ENCODE measurements at places on chromosomes 3 and 15.

GRCh38 chr3:16216373-16216935 lies 42.0 kb downstream of the GALNT15 start:
- peak; percentile 41 for DNase-seq

DNA sequence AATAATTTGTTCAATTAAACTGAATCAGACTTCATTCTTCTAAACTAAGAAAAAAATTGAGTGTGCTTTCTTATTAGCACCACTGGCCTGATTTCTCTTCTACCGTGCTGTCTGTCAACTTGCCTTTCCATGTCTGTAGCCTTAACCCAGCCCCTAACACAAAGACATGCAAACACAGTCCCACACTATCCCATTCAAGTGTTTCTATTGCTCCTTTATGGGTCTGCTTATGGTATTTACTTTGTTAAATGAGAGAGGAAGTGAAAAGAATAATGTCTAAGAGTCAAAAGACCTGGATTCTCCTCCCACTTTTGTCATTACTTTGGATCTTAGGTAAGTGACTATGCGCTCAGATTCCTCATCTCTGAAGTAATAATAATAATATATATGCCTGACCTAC lies 55.3 kb downstream of the GTF2E1 start:
- no peak for DNase-seq

DNA sequence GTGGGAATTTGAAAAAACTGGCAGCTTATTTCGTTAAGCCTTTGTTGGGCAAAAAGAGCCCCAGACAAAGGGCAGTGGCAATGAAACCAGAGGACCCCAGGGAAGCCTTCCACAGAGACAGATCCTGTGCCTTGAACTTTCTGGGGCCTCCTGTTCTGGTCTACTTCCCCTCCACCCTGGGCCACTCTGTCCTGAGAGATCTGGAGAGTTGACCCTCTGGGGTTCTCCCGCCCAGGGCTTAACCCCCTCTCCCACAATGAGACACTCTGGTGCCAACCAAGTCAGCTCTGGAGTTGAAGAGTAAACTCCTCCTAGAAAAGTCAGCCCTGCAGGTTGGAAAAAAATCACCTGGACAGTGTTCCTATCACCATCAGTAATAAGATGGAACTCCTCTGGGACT lies 20.8 kb downstream of the EHD4 start:
- DNase-seq = no peak

DNA sequence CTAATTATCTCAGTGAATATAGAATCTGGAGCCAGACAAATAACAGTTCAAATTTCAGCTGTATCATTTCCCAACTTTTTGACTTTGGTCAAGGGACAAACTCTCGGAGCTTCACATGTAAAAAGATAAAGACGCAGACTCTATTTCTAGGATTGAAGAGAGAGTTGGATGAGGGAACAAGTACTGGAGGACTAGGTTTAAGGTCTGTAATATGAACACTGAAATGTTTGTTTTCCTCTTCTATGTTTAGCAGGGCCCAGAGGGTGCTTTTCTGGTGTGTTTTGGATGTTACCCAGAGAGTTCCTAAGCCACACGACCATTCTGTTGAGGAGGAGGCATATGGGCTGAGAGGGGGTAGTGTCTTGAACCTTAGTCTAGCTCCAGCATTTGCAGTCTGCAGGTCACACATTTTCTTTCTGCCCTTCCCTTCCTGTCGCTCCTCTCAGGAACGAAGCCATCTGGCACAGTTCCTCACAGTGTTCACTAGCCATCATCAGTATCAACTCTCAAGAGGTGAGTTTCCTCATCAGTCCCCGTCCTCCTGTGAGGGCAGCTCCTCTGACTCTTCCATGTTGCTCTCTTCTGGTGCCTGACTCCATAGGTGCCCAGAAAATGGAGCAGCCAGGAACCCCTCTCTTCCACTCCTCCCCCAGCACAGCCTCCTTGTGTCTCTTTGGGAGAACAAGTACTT lies 250.1 kb downstream of the SQOR start:
- no peak for DNase-seq

DNA sequence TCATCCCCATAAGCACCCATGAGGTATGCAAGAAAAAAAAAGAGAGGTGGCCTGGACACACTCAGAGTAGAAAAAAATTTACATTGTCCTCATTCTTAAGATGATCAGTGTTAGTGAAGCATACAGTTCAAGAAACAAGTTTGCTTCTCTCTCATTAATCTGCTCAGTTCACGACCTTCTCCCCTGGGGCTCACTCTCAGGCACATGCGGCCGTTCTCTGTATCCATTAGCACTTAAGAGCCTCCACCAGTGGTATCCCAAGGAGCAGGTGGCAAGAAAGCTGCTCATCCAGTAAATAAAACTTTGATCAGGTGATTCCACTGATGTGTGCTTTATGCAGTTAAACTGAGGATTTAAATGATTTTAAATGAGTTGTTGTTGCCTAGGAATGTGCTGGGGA lies 57.4 kb downstream of the ARHGAP31 start:
- DNase-seq = no peak

- DNase-seq = no peak
Observed at GRCh38 chr3:76554707-76555106, 485.2 kb upstream of the ROBO2 start.

- DNase-seq = no peak
Observed at GRCh38 chr15:69085325-69086081, 71.0 kb downstream of the NOX5 start.

DNA sequence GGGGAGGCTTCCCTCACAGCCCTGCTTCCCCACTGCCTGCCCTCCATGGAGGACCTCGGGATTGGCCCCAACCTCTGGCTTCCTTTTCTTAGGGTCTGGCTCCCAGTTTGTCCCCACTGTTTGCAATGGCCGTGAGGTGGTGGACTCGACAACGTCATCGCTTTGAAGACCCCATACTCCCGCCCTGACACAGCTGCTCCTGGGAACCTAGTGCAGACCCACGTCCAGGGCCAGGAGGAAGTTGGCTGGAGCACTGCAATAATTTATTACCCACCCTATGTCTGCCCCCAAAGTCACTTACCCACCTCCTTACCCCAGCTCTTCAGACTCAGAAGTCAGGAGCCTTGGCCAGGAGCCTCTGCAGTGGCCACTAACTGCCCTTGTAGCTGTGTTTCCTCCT lies 11.1 kb downstream of the GRM2 start:
- no peak for DNase-seq

- DNase-seq = no peak
Observed at GRCh38 chr3:13364602-13365271, 55.4 kb downstream of the NUP210 start.

GRCh38 chr3:197218210-197218609 lies 80.2 kb downstream of the DLG1 start:
- DNase-seq = no peak

Measured in trophoblast cell (in vitro differentiated cells and primary cell).